ENCODE measurements at places on chromosomes 6 and 20.

- DNase-seq: no peak
Measured at GRCh38 chr6:50116797-50117542, 67.2 kb upstream of the DEFB112 start.

DNA sequence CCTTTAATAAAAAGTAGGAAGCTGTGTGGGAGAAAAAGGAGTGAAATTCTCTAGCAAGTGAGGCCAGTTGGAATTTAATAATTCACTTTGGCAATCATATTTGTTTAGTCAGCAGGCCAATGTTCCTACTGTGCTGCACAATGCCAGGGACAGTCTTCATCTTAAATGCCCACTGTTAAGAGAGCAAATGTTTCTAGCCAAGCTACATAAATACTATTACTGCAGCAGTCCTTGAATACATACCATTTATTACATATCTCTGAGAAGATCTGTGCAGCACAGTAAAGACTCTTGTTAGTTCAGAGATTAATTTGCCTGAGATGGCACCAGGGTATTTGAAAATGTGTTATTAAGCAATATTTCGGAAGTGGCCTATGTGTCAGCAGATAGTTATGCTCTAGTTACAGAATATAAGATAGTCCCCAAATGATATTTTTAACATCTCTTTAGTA, 105.4 kb downstream of the OGFRL1 start:
- no peak for DNase-seq

- DNase-seq: no peak
Measured at GRCh38 chr6:98547634-98548033, 286.7 kb upstream of the POU3F2 start.

DNA sequence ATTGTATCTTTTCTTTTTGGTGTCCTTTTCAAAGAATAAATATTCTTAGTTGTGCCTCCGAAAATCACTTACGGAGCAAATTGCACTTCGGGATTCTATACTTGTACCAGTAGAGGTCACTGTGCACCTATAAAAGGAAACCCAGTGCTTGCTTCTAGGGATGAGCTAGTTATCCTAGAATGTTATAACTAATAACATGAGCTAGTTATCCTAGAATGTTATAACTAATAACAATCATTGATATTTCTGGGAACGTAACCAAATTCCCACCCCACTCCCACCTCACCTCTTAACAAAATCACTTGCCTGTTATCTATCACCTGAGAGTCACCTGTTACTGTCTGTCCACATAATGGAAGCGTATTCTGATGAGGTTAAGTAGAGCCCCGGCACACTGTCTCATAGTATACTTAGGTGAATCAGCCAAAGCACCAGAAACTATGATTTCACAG, 126.9 kb upstream of the TIAM2 start:
- DNase-seq: no peak

DNA sequence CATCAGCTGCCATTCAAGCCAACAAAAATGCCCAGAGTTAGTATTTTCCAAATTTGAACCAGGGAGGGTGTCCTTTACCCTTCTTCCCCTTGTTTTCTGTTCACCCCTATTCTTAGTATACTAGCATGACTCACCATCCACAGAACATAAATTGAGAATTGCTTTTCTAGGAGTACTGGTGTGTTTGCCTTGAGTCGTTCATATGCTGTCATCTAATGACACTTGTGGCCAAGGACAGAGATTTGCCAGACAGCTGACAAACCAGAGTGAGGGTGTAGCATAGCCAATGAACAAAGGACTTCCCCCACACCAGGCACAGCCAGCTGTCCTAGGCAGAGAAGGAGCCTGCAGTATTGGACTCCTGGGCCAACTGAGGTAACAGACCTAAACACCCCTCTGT, 62.2 kb downstream of the FILIP1 start:
- DNase-seq: no peak

GRCh38 chr6:30942338-30943060, 1.7 kb downstream of the MUCL3 start:
- no peak for DNase-seq

DNA sequence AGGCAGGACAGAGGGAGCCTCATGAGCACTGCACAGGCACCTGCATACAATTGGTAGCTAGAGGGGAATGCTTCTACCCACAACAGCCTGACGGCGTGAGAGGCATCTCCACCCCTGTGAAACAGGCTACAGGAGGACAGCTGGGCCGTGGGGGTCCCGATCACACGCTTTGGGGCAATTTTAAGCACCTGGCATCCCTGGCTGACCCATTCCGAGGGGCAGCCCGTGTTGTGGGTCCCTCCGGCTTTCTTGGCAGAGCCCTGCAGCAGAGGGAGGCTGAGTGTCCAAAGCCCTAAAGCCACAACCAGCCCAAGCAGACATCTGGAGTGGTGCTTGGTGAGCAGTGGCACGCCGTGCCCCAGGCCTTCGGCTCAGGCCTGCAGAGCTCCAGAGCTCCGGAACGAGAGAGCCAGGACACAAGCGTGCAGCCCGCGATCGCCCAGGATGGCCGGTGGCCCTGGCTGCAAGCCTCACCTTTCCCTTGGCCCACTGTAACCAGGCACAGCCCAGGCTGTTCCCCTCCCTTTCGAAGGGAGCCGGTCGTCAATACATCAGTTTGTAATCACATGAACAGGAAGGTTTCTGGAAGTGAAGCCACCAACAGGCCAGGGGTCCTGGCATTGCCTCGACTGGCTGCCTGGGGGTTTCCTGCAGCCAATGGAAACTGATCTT, 81.4 kb downstream of the DLL1 start:
- DNase-seq: no peak

DNA sequence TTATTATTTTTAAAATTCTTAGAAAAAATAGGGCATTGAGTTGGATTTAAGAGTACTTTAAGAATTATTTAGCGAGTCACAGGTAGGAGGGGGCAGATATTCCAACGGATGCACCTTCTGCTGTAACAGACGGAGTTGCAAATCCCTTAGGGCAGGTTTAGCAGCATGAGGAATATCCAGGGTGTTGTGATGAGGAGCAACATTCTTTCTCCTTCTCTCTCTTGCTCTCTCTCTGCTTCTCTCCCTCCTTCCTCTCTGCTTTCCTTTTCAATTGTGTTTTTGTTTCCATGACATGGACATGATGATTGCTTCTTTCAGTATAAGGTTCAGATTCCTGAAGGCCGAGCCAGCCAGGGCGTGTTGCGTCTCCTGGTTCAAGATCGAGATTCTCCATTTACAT, 28.9 kb downstream of the CDH26 start:
- DNase-seq: no peak

GRCh38 chr20:53623134-53623453, 29.5 kb upstream of the ZNF217 start:
- no peak for DNase-seq

GRCh38 chr6:169188475-169188874, 65.2 kb downstream of the THBS2 start:
- no peak for DNase-seq

GRCh38 chr6:85775883-85776282, 133.2 kb upstream of the SYNCRIP start:
- DNase-seq: no peak

- DNase-seq: no peak
Measured at GRCh38 chr6:71707059-71707458, 179.3 kb upstream of the RIMS1 start.

DNA sequence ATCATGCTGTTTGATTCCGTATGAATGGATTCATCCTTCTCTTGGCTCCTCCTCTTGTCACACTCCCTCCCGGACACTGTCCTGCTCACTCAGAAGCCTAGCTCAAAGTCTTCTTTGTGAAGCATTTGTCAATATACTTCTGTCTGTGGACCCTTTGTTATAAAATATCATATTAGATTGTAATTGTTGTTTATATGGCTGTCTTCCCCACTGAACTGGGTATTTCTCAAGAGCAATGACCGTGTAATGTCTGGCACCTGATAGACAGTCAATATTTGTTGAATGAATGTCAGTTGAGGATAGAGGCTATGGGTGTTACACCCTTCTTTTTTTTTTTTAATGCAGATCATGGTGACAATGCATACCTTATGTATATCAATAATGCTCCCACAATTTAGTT, 335.3 kb downstream of the SOX4 start:
- no peak for DNase-seq

- no peak for DNase-seq
Measured at GRCh38 chr6:35082046-35082732, 59.0 kb downstream of the TCP11 start.

DNA sequence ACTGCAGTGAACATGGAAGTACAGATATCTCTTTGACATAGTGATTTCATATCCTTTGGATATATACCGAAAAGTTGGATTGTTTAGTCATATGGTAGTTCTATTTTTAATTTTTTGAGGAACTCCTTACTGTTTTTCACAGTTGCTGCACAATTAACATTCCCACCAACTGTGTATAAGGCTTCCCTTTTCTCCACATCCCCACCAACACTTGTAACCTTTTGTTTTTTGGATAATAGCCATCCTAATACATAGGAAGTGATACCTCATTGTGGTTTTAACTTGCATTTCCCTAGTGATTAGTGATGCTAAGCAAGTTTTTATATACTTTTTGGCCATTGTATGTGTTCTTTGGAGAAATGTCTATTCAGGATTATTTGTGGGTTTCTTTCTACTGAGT, 45.1 kb upstream of the TENT5A start:
- DNase-seq: no peak

GRCh38 chr6:39908838-39909583, 25.3 kb downstream of the MOCS1 start:
- no peak for DNase-seq

DNA sequence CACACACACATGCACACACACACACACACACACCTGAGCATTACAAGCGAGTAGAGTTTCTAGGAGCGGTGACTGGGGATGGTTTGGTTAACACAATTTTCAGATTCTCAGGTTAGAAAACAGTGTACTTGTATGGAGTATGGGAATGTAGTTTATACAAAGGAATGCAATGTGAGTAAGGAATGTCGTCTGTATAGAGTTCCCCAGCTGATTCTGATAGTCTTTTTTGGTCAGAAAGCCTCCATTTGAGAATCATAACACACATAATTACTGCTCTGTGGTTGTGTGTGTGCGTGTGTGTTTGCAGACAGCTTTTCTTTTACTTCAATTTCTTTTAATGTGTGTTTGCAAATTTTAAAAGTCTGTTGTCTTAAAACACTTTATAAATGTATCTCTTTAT, 93.2 kb downstream of the MYO6 start:
- no peak for DNase-seq

DNA sequence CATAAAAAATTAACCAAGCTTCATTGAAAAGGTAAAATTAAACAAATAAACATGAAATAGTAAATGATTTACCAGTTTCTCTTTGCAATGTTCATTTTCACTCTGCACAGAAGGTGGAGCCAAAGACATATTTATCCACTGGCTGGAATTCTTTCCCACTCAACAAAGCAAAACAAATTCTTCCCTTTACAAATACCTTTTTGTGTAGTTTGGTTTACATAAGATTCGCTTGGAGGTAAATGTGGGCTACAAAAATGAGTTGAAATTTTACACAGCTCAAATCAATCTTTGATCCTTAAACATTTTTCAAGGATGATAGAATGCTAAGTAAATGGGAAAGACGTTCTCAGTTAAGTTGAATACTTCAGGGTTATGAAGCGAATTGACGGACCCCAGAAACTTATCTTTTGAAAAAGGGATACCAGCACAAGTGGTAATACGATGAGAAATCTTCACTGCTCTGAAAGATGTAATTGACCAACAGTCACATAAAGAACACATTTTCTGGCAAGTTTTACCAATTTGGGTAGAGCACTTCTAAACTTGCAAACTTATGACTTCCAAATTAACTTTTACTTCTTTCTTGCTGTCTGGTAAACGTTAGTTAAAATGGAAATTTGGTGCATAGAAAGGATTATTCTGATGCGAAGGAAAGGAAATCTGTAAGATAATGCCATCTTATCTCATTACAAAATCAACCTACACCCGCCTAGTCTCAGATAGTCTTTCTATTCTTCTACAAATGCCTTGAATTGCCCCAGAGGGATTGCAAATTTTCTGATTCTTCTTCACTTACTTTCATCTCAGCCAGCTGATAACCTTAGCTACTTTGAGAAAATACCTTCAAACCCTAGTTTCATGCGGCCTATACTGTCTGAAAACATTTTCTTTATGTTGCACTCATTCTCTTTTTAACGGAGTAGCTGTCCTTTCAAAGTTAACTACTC, 4.7 kb upstream of the GJA1 start:
- no peak for DNase-seq

DNA sequence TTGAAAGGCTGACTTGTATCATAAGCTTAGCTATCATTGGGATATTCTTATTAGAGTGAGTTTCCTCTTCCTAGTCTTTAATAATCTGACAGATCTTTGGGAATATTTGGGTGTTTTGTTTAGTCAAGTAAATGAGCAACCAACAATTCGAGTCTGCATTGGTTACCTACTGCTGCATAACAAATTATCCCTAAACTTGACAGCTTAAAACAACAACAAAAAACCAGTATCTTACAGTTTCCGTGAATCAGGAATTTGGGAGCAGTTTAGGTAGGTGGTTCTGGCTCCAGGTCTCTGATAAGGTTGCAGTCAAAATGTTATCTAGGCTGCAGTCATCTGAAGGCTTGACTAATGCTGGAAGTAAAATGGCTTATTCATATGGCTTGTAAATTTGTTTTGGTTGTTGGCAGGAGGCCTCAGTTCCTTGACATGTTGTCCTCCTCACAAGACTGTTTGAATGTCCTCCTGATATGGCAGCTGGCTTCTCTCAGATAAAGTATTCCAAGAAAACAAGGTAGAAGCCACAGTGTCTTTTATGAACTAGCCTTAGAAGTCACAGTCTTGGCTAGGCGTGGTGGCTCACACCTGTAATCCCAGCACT, 7.2 kb downstream of the GTF3C6 start:
- DNase-seq: no peak
